ENCODE measurements at places on chromosomes 6 and 20.

DNA sequence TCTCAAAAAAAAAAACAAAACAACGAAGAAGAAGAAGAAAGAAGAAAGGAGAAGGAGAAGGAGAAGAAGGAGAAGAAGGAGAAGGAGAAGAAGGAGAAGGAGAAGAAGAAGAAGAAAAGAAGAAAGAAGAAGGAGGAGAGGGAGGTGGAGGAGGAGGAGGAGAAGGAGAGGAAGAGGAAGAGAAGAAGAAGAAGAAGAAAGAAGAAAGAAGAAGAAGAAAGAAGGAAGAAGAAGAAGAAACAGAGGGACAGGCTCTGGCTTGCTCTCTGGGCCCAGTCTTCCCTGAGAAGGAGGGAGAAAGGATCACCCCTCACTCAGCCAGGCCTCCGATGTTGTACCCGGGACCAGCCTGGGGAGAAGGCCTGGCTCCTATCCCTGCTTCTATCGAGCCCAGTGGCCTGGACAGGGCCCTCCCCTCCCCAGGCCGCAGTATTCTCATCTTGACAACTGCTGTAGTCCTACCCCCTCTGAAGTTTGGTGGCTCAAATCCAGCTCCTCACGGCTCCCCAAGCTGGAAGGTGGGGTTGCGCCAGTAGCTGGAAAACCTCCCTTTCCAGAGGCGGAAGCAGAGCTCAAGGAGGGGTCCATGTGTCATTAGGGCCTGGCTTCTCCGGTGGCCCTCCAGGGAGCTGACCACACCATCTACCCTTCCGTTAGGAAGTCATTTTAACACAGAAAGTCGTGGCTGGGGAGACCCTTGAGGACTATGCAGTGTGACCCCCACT, 18.9 kb downstream of the C6orf132 start:
- DNase-seq = no peak

GRCh38 chr20:59453759-59454560, 150.4 kb upstream of the PHACTR3 start:
- no peak for DNase-seq

- DNase-seq = no peak
These were observed 27.4 kb downstream of the STXBP5 start for GRCh38 chr6:147231589-147231988.

- DNase-seq = no peak
These were observed 459.2 kb downstream of the RFPL4B start for GRCh38 chr6:112806163-112806865.

DNA sequence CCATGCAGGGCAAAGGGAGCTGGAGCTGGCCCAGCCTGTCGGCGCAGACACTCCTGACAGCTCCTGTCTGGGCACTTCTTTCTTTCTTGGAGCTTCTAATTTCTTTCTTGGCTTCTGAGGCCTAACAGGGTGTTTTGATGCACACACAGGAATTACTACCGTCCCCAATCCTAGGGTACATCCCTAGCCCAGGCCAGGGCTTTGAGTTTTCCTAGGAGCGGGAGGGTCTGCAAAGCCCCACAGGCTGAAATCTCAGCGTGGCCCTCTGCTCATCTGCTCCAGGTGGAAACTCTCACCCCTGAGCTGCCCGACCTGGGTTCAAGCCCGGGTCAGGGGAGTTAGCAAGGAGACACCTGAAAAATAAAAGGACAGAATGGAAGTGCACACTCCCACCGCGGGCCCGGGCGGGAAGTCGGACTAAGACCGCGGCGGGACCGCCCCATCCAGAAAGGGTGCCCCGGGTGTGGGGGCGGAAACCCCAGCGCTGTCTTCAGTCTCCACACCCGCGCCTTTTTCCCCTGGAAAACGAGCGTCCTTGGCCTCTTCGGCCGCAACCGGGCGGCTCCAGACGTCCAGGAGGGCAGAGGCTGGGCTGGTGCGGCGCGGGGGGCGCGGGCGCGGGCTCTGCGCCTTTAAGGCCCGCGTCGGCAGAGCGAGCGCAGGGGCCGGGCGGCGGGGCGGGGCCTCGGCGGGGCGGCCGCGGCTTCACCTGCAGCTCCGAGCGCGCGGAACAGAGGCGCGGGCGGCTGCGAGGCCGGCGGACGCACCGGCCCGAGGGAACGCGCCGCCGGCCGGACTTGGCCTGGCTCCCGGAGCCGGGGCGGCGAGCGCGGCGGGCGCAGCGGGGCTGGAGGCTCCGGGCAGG, at the start of gene CDH4:
Gene CDH4, plus strand, starts transcription at position 733 of the 865 bp plus-strand sequence.
- peak; percentile 60 for DNase-seq

GRCh38 chr6:148611213-148611612, 135.6 kb upstream of the UST start:
- DNase-seq = no peak

- DNase-seq = no peak
These were observed 89.3 kb downstream of the ASXL1 start for GRCh38 chr20:32447136-32448027.

- no peak for DNase-seq
These were observed 243.8 kb downstream of the LRFN2 start for GRCh38 chr6:40343318-40343876.

DNA sequence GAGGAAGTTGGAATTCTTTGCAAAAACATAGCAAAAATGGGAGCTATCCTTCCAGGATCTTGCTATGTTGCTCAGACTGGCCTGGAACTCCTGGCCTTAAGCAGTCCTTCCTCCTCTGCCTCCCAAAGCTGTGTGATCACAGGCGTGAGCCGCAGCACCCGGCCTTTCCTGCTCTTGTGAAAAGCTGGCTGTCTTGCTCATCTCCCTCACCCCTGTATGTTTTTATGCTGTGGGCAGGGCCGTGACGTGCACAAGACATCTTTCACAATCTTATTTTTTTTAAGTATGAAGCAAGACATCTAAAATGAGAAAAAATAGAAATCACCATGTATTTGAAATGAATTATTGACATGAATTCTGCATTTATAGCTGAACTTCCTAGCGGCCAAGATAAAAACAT, 110.4 kb downstream of the SAMD5 start:
- DNase-seq = no peak
